Adipocyte (in vitro differentiated cells): ENCODE measurements at places on chromosomes 16 and 17.
A peak's percentile ranks its signal among the peaks of the same experiment; 100 is the strongest.

- no peak for DNase-seq
These were observed 22.6 kb upstream of the ERN1 start for GRCh38 chr17:64152428-64153125.

GRCh38 chr17:42312285-42313130 lies 24.2 kb downstream of the STAT5A start:
- peak; percentile 93 for DNase-seq

DNA sequence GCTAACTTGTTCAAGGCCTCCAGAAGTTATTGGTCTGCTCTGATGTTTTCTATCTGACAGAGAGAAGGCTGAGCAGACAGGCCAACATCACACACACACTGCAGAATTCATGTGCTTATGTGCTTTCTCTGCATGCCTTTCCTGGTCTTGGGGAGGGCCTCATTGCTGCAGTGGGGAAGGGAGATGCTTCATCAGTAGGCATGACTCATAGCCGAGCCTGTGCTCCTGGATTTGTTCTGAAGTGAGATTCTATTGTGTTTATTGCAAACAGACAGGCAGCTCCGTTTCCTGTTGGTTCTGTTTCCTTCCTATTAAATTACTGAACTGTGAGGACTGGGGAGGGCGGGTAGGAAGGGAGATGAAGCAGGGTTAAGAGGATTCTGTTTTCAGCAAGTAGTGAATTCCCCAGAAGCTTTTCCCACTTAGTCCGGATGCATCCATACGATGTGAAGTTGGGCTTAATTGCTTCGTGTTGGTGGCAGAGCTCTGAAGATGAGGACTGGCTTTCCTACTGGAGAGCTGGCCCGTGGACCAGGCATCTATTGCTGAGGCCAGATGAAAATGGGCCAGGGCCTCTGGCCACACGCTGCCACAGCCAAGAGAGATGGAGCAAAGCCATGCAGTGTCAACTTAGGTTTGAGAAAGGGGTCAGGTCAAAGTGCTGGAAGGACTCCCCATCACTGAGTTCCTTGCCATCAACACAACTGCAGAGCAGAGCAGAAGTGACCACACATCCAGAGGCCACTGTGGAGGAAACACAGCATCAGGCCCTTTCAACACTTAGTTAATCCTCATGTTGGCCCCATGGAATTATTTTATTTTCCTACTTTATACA lies 179.3 kb downstream of the UTP18 start:
- no peak for DNase-seq

- no peak for DNase-seq
These were observed 19.3 kb downstream of the LDHD start for GRCh38 chr16:75097191-75097761.
